Myometrial cell (primary cell): ENCODE measurements at places on chromosomes 7 and 10. TPM values are rescaled to one million over a fixed set of nuclear protein-coding genes. Genes with fewer than 3 reads are reported as not detected.

The AGBL3 gene
- total RNA-seq = 0.58 and 2.1 TPM in 2 replicates

The PPP1R3A gene
- not detected in 2 replicates for total RNA-seq

The CPN1 gene
- total RNA-seq = not detected in 2 replicates

The ARHGAP21 gene
- 64.0 and 76.9 TPM in 2 replicates for total RNA-seq

The GHITM gene
- total RNA-seq = 197 and 222 TPM in 2 replicates

The RHBDD2 gene
- 47.3 and 54.1 TPM in 2 replicates for total RNA-seq

The GPR26 gene
- not detected in 2 replicates for total RNA-seq

The CCDC172 gene
- total RNA-seq = not detected in 2 replicates
